WTC11 (cell line): ENCODE measurements at places on chromosomes 1 and 21. TPM values are rescaled to one million over a fixed set of nuclear protein-coding genes. Genes with fewer than 3 reads are reported as not detected.
A peak's percentile ranks its signal among the peaks of the same experiment; 100 is the strongest.

The CELA2B gene
- 0.55 TPM in 1 of 3 replicates, not detected in the others for total RNA-seq

The KIF14 gene
- 20.0 to 24.4 TPM (median 20.7 TPM) in 3 replicates for total RNA-seq

The GNG12 gene
- total RNA-seq, result 20.7 to 23.7 TPM (median 21.9 TPM) in 3 replicates

The GPR52 gene
- total RNA-seq, result 0.22 to 0.41 TPM (median 0.39 TPM) in 3 replicates

The VSIG8 gene
- total RNA-seq, result not detected in 3 replicates

The FCRLB gene
- total RNA-seq, result 0.16 to 0.50 TPM (median 0.37 TPM) in 3 replicates

The TNFRSF4 gene
- 0.18 to 0.33 TPM in 2 of 3 replicates, not detected in the other for total RNA-seq

The AVPR1B gene
- total RNA-seq, result 0.30 to 0.68 TPM (median 0.46 TPM) in 3 replicates

- no peak overlapping the region for H3K4me3 ChIP-seq
- H3K27me3 ChIP-seq, result peaks cover 14% of the 10 kb centered on the region
- H3K27ac ChIP-seq, result no peak overlapping the region
- no peaks in the 10 kb centered on the region for H3K36me3 ChIP-seq
Observed at GRCh38 chr1:160161965-160162705, 10.7 kb downstream of the ATP1A4 start.

GRCh38 chr1:230877146-230877923, 9.0 kb upstream of the C1orf198 start:
- H3K27ac ChIP-seq, result no peak overlapping the region
- H3K36me3 ChIP-seq, result no peaks in the 10 kb centered on the region
- DNase-seq, result no peak

- H3K4me3 ChIP-seq, result no peak overlapping the region
- no peak overlapping the region for H3K27ac ChIP-seq
- H3K27me3 ChIP-seq, result no peaks in the 10 kb centered on the region
- no peaks in the 10 kb centered on the region for H3K4me1 ChIP-seq
- DNase-seq, result no peak
Observed at GRCh38 chr1:119380983-119381662, 12.5 kb downstream of the HAO2 start.

DNA sequence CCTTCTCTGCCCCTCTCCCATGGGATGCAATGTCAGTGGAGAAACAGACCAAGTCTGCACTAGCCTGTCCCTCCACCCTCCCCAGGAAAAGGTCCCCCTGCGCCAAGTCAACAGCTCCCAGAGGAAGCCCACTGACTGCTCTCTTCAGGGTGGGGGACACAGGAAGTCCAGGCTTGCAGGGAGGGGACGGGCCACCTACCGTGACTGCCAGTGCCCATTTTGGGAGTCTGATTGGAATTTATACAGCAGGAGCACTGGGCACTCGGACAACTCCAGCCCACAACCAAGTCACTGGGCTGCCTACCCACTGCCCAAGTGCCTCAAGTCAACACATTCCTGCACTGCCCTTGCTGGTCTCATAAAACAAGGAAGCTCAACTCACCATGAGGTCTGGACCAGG, 6.1 kb downstream of the CCNL2 start:
- peaks cover 88% of the 10 kb centered on the region for H3K36me3 ChIP-seq
- DNase-seq, result no peak
- no peak overlapping the region for H3K4me3 ChIP-seq

DNA sequence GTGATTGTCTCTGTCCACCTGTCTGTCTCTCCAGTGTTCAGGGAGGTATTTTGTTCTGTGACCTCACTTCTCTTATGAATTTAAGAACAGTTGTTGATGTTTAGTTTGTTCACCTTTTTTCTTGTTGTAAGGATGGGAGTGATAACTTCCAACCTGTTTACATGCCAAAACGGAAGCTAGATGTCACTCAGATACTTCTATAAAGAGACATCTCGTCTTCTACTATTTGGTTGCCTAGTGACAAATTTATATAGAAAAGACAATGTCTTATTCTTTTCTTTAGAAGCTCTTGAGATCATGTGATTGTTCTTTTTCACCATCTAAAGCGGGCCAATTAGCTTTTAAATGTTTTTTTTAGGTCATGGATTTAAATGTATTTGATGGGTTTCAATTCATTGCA, 33.8 kb downstream of the PRSS38 start:
- peaks cover 2% of the 10 kb centered on the region for H3K27me3 ChIP-seq
- H3K4me1 ChIP-seq, result no peaks in the 10 kb centered on the region
- H3K4me3 ChIP-seq, result no peak overlapping the region
- H3K36me3 ChIP-seq, result no peaks in the 10 kb centered on the region
- no peak for DNase-seq

- peaks cover 9% of the 10 kb centered on the region; the same call in 1 of the 2 replicates for H3K36me3 ChIP-seq
- no peak overlapping the region for H3K27ac ChIP-seq
- H3K27me3 ChIP-seq, result no peaks in the 10 kb centered on the region; the same call in 1 of the 2 replicates
- H3K4me1 ChIP-seq, result no peaks in the 10 kb centered on the region
- H3K4me3 ChIP-seq, result no peak overlapping the region
Observed at GRCh38 chr1:86169625-86170024, 13.1 kb upstream of the COL24A1 start.

GRCh38 chr1:112697781-112698201, 9.1 kb downstream of the RHOC start:
- peaks cover 59% of the 10 kb centered on the region for H3K36me3 ChIP-seq
- H3K27ac ChIP-seq, result no peak overlapping the region
- no peak for DNase-seq
- no peak overlapping the region for H3K4me3 ChIP-seq
- peaks cover 22% of the 10 kb centered on the region for H3K27me3 ChIP-seq
- peaks cover 52% of the 10 kb centered on the region for H3K4me1 ChIP-seq

DNA sequence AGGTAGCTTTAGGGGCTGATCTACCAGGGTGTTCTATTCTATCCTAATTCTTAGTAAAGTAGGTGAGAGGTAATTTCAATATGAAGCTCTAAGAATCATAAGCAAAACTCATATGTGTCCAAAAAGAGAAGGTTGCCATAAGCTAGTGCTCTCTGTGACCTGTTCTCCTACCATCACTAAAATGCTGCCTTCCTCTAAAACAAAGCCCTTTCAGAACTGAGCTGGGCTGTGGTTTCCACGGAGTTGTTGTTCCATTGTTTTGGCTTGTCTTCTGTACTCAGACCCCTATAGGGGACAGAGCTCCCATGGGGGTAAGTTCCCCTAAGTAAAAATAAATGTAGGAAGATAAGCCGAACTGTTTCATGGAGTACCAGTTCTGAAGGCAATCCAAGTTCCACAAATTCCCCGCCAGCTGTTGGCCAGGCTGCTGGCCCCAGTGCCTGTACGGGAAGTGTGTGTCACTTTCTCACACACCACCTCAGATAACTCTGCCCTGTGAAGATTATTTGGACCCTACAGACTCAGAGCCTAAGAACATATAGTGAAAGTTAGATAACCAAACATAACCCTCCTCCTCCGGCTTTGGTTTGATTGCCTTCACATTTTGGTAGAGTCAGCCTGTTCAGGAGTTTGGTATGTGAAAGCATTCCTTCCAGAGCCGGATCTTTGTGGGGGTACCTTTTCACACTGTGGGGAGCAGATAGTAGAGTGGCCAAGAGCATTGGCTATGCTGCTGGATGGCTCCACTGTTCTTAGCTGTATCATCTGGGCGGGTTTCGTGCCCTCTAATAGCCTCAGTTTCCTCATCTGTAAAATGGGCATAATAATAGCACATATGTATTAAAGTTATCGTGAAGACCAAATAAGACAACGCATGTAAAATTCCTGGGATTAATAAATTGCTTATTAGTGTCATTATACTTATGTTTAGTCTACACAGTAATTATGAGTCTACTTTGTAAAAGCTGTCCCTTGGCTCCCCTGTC, 10.8 kb downstream of the DPT start:
- H3K4me3 ChIP-seq, result no peak overlapping the region
- no peaks in the 10 kb centered on the region for H3K4me1 ChIP-seq
- H3K36me3 ChIP-seq, result no peaks in the 10 kb centered on the region
- no peaks in the 10 kb centered on the region; the same call in 1 of the 2 replicates for H3K27me3 ChIP-seq

- DNase-seq, result no peak
- H3K27me3 ChIP-seq, result no peaks in the 10 kb centered on the region
- H3K27ac ChIP-seq, result no peak overlapping the region
- H3K4me1 ChIP-seq, result no peaks in the 10 kb centered on the region
- H3K36me3 ChIP-seq, result no peaks in the 10 kb centered on the region
- H3K4me3 ChIP-seq, result no peak overlapping the region
Observed at GRCh38 chr21:27571706-27572105, 604.8 kb upstream of the ADAMTS5 start.

- H3K4me1 ChIP-seq, result peaks cover 22% of the 10 kb centered on the region
- peaks cover 4% of the 10 kb centered on the region; the same call in 1 of the 2 replicates for H3K27me3 ChIP-seq
- DNase-seq, result no peak
- H3K36me3 ChIP-seq, result no peaks in the 10 kb centered on the region
- no peak overlapping the region for H3K4me3 ChIP-seq
Observed at GRCh38 chr1:223319398-223319797, 44.6 kb downstream of the SUSD4 start.

GRCh38 chr1:225909477-225909876, 14.6 kb downstream of the PYCR2 start:
- peaks cover 22% of the 10 kb centered on the region for H3K27me3 ChIP-seq
- no peaks in the 10 kb centered on the region for H3K36me3 ChIP-seq
- no peak overlapping the region for H3K27ac ChIP-seq
- DNase-seq, result no peak
- no peak overlapping the region for H3K4me3 ChIP-seq

- no peak overlapping the region for H3K27ac ChIP-seq
- no peak for DNase-seq
- no peaks in the 10 kb centered on the region for H3K27me3 ChIP-seq
Observed at GRCh38 chr1:68347415-68347814, 102.3 kb downstream of the RPE65 start.

- no peaks in the 10 kb centered on the region for H3K27me3 ChIP-seq
- peaks cover 44% of the 10 kb centered on the region for H3K36me3 ChIP-seq
- no peak for DNase-seq
- H3K4me1 ChIP-seq, result no peaks in the 10 kb centered on the region
- no peak overlapping the region for H3K4me3 ChIP-seq
Observed at GRCh38 chr1:110058591-110058990, 11.9 kb downstream of the ALX3 start.

DNA sequence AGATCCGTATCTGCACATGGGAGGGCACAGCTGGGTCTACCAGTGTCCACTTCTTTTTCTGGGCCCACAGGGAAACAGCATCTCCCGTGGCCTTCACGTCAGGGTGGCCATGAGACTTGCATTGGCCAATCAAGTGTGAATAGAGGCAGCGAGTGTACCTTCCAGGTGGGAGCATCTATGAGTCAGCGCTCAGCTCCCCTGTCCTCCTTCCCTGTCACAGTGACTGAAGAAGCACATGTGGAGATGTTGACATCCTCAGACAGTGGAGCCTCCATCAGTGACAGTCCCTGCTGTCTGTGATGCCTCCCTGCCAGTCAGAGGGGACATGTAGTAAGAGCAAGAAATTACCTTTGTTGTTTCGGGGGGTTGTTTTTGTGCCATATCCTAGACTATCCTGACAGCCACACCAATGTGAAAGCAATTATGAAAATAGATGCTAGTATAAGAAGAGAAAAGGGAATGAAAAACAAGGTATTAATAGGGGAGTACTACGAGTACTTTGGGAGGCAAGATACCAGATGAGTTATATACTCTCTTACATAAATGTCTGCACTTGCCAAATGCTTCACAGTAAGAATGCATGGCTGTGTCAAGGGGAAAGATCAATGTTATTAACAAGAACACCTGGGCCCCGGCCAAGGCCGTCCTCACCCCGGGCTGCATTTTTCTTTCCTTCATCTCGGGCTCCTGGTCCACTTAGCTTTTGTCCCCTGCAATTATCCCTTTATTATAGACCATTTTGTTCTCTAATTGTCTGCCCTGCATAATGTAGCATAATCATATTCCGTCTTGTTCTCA, 86.0 kb downstream of the MATN1 start:
- H3K4me3 ChIP-seq, result no peak overlapping the region
- no peak for DNase-seq
- H3K27me3 ChIP-seq, result no peaks in the 10 kb centered on the region
- H3K36me3 ChIP-seq, result no peaks in the 10 kb centered on the region

DNA sequence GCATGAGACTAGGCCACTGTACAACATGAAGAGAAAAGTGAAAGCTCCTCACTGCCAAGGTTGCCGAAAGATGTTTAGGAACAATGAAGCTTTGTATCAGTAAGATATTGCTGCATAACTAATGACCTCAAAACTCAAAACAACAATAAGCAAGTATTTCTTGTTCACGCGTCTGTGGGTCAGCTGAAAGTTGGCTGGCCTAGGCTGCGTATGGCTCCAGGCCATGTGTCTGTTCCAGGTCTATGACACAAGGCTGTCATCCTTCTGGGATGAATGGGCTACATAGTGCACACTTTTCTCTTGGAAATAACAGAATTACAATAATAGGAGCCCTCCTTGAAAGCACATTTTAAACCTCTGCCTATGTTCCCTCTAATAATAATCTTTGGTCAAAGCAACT, 515.9 kb downstream of the PLPP3 start:
- no peak overlapping the region for H3K27ac ChIP-seq
- peaks cover 6% of the 10 kb centered on the region for H3K4me1 ChIP-seq
- H3K27me3 ChIP-seq, result no peaks in the 10 kb centered on the region
- DNase-seq, result no peak

DNA sequence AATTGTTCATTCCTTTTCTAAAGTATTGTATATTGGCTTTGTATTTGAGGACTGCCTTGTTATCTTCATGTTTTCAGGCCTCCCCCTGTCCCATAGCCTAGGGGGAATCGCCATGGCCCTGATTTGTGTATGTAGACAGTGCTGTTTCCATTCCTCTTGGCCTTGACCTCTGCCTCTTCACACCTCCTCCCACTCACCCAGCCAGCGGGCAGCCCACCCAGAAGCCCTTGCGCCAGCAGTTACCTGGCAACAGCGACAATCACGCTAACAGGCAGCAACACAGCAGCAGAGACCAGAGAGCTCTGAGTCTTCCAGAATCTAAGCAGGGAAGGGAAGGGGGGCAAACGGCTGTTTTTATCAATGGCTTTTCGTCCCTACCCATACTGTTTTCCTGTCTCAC, 50.0 kb upstream of the NPL start:
- peaks cover 7% of the 10 kb centered on the region for H3K4me1 ChIP-seq
- H3K27me3 ChIP-seq, result no peaks in the 10 kb centered on the region; the same call in 1 of the 2 replicates
- DNase-seq, result peak; percentile 35
- no peak overlapping the region for H3K27ac ChIP-seq

- no peaks in the 10 kb centered on the region for H3K36me3 ChIP-seq
- H3K4me3 ChIP-seq, result no peak overlapping the region
- H3K27me3 ChIP-seq, result 0 out of 2 replicates have a peak, but pooled peaks cover 2% of the 10 kb centered on the region
- H3K4me1 ChIP-seq, result no peaks in the 10 kb centered on the region
- H3K27ac ChIP-seq, result no peak overlapping the region
- DNase-seq, result no peak
Observed at GRCh38 chr1:234102583-234102982, 198.1 kb downstream of the SLC35F3 start.

DNA sequence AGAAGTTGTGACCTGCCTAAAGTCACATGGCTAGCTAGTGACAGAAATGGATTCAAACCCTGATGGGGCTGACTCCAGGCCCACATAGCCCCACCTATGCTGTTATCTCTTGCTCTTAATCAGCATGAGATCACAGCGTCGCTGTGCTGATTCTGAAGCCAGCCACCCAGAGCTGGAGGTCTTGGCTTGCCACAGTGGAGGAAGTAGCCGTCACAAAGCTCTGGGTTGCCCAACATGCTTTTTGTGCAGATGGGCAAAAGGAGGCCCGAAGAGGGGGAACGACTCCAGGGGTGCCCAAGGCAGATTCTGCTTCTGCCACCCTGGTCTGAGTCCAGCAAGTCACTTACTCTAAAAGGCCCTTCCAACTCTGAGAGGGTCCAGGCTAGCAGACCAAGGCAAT, 14.7 kb upstream of the MFSD2A start:
- peaks cover 4% of the 10 kb centered on the region; the same call in 1 of the 2 replicates for H3K27me3 ChIP-seq
- H3K36me3 ChIP-seq, result no peaks in the 10 kb centered on the region
- H3K4me3 ChIP-seq, result no peak overlapping the region
- no peak for DNase-seq
- H3K4me1 ChIP-seq, result peaks cover 15% of the 10 kb centered on the region
